ENCODE measurements at places on chromosomes 6 and 20.
A peak's percentile ranks its signal among the peaks of the same experiment; 100 is the strongest.

- peak; percentile 49 for DNase-seq
Observed at GRCh38 chr20:48620507-48621375, 207.1 kb downstream of the PREX1 start.

DNA sequence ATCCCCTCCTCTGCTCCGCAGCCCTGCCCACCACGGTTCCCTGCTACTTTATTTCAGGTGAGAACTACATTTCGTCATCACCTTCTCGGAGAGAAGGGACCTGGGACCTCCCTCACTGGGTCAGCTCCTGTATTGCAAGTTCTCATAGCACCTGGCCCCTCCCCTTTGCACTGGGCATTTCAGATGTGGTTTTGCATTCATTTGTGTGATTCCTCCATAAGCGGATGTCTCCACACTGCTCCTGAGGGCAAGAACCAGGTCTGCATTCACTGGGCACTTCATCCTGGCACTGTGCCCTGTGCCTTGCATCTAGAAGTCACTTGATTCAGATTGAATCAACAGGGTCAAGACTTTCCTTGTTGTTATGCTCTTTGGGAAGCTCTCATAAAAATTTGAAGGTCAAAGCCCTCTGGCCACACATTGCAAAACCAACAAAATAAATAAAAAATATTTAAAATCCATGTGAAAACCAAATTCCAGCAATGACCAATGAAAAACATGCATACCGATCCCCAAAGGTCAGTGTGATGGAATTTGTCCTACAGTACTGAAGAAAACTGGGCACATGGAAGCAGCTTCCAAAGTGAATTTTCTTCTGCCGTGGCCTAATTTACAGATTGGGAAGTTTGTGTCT, 89.1 kb upstream of the F13A1 start:
- DNase-seq, result no peak

- DNase-seq, result no peak
Observed at GRCh38 chr6:43613721-43614395, 15.2 kb downstream of the GTPBP2 start.

GRCh38 chr20:24828992-24829648, 119.9 kb upstream of the CST7 start:
- DNase-seq, result no peak

DNA sequence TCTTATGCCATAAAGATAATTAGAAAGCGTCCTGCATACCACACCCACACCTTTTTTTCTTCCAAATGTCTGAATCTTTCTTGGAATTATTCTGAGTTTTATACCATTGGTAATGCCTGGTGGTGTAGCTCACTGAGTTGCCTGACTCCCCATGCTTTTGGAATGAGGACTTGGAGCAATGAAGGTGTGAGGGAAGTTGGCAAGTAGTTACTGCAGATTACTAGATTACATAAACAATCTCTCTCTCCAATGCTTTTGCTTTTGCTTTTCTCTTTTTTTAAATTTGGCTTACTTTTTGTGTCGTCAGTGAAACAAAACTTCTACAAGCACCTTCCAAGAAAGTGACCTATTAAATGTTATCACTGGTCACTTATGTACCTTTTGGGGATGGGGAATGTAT, 406.1 kb upstream of the SOX4 start:
- no peak for DNase-seq
